Activated T-cell treated with anti-CD3 and anti-CD28 coated beads, Interleukin-2, amount 50 U/mL, for 4 hours (primary cell): ENCODE measurements at places on chromosomes 5 and 9.

DNA sequence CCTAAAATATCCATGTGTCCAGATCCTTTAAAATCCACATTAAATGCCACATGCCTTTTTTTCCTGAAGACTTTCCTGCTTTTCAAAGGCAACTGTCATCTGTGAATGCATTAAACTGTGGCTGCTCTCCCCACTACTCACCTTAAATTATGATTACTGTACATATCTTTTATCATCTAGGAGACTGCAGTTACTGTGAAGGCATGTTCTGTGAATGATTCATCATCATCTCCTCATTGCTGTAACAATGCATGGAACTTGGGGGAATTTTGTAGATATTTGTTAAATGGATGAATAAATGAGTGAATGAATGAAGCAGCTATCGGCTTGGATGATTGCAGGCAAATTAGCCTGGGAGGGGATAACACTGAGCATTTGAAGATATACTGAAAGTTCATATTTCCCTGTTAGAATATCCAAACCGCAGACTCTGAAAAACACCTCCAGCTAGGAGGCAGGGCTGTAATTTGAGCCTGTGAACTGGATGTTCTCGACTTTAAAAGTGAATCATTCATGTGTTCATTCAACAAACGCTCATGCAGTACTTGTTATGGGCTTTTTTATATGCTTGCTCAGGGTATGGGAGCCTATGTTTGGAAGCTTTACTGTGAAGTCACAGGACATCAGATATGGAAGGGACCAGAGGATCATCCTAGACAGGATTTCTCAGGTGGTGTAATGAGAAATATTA, 519.2 kb downstream of the KIF4B start:
- DNase-seq = no peak

DNA sequence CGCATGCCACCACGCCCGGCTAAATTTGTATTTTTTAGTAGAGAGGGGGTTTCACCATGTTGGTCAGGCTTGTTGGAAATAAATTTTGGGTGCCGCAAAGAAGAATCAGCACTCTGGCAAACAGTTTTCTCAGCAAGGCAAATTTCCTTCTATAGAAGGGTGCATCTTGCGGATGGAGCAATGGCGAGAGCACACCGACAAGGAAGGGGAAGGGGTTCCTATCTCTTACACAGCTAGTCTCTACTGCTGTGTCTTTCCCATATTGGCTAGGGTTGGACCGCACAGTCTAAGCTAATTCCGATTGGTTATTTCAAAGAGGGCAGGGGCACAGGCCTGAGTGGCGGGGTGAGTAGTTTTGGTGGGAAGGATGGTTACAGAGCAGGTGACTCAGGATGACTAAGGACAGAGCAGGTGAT, 707 bp downstream of the GTF3C5 start:
- DNase-seq = no peak

GRCh38 chr9:132590037-132590317, 7.6 kb downstream of the BARHL1 start:
- no peak for DNase-seq

- DNase-seq = peak; percentile 81
Measured at GRCh38 chr5:148826053-148826738, at the start of gene ADRB2. TSS of gene ADRB2 (plus strand) at chr5:148826611. CDS start at chr5:148826832, 221 bp downstream.

GRCh38 chr5:11234501-11234911, 473.5 kb upstream of the DAP start:
- DNase-seq = no peak

GRCh38 chr9:124448019-124448418, 2.2 kb upstream of the ADGRD2 start:
- DNase-seq = no peak

DNA sequence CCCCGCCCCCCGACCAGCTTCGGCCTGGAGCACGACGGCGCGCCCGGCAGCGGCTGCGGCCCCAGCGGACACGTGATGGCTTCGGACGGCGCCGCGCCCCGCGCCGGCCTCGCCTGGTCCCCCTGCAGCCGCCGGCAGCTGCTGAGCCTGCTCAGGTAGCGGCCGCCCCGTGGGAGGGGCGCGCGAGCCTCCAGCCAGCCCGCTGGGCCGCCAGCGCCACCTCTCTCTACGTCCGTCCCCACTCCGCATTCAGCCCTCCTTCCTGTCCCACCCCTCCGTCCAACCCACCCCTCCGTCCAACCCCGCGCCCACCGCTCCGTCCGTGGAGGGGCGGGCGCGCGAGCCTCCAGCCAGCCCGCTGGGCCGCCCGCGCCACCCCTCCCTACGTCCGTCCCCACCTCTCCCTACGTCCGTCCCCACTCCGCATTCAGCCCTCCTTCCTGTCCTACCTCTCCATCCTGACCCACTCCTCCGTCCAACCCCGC, 6.5 kb downstream of the ADAMTS13 start:
- no peak for DNase-seq

GRCh38 chr9:23587433-23587832, 238.6 kb downstream of the ELAVL2 start:
- DNase-seq = no peak

DNA sequence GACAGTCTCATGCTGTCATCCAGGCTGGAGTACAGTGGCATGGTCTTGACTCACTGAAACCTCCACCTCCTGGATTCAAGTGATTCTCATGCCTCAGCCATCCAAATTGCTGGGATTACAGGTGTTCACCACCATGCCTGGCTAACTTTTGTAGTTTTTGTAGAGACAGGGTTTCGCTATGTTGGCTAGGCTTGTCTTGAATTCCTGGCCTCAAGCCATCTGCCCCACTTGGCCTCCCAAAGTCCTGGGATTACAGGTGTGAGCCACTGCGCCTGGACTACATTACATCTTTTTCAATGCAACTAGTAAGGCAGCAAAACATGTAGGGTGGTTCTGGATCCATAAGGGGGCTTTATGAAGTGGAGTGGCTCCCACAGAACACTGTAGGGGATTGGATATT, 29.6 kb upstream of the RASGEF1C start:
- no peak for DNase-seq

DNA sequence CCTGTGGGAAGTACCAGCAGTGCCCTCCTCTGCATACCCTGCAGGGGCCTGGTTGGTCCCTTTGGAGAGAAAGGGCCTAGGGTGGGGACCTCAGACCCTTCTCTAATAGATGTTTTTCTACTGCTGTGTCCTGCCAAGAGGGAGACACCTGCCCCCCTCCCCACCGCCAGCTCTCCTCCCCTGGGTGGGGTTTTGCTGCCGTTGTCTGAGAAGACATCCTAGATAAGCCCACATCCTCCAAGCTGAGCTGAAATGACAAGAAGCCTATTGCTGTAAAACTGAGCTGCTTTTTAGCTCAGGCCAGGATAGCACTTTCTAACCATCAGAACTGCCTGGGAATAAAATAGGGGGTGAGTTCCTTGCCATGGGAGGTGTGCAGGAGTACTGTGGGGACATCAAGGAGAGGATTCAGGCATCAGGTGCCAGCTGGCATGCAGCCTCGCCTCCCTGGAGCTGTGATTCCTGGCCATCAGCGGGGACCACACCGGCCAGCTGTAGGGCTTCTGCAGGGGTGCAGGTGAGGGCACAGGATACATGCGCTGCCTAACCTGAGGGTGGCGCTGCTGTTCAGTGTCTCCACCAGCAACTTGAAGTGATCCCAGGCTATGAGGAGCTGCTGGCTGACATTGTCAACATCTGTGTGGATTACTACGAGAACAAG, 37.9 kb downstream of the CYFIP2 start:
- peak; percentile 19 for DNase-seq

- DNase-seq = no peak
Measured at GRCh38 chr9:135502168-135502872, 1.8 kb downstream of the MRPS2 start.

- no peak for DNase-seq
Measured at GRCh38 chr9:123425261-123425821, 69.3 kb downstream of the CRB2 start.

GRCh38 chr5:68478301-68479095, 262.9 kb downstream of the PIK3R1 start:
- no peak for DNase-seq

DNA sequence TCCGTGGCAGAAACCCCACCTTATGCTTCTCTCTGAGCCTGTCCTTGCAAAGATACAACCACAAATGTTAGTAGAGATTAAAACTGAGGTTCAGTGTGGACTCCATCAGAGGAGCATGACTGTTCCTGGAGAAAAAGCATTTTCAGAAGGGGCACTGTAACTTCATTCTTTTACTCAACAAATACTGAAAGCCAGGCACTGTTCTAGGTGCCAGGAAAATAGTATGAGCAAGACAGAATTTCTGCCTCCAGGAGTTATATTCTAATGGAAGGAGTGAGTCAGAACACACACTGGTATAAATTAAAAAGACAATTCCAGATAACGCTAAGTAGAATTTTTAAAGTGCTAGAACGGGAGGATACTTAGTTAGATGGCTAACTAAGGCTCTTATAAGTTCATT, 251.4 kb upstream of the GAS1 start:
- no peak for DNase-seq

DNA sequence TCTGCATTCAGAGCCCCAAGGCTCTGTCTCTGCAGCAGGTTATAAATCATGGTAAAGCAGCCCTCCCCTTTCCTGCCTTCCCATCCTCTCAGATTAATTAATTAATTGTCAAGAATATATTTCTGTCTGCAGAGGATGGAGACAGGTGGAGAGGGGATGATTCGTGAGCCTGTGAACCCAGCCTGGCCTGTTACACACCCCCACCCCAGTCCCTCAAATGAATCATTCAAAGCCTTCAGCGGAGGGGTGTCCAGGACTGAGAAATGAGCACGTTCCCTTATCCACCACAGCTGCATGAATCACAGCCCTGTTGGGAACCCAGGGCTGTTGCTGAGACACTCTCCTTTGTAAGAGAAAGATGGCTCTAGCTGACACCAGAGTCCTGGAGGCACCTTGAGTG, 56.0 kb downstream of the NIPAL4 start:
- DNase-seq = no peak

GRCh38 chr9:35258660-35259474, 97.1 kb downstream of the UNC13B start:
- DNase-seq = peak; percentile 31

GRCh38 chr5:140041099-140041491, 2.0 kb downstream of the NRG2 start:
- DNase-seq = no peak

DNA sequence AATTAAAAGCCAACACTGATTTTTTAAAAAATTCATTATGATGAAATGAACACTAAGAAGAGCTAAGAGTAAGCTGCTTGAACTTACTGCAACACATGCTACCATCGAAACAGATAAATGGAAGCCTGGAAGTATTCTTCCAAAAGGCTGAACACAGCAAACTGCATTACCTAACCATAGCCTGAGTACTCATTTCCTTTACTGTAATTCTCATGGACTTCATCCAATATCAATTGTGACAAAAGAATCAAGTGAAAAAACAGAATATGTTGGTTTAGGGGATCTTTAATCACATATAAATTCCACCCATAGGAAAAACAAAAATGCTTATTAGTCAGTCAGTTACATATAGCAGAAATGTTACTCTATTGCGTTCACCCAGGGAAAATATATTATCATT, 68.5 kb downstream of the DROSHA start:
- DNase-seq = no peak

DNA sequence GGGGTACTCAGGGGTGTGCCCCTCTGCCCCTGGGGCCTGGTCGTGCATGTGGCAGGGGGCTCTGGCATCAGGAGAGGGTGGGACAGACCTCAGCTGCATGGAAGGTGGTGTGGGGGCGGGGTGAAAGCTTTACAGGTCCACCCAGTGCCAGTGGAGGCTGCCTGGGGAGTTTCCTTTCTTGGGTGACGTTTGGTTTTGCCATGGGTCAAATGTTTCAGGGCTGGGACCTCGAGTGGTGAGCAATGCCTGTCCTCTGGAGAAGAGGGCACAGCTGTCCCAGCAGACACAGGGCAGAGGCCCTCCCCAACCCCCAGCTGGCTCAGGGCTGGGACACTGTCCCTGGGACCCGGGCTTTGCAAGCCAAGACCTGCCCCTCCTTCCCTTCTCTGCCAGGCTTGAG, 3.6 kb downstream of the RXRA start:
- DNase-seq = no peak

DNA sequence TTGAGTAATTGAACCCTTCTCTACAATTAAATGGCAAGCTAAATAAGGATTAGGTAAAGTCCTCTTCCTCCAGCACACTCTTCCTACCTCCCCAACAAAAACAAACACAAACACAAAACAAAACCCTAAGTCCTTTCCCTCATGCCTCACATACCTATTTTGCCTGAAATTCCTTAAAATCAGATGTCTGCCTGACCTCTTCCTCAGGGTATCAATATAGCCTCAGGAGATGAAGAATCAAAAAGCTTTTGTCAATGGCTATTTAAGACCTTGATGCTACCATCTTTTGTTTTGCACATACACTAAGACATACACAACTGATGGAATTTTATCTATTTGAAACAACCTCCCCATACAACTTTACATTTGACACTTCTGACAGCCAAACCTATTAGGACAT, 75.1 kb downstream of the TUSC1 start:
- DNase-seq = no peak
